ENCODE measurements at places on chromosomes 2 and 18.

GRCh38 chr2:128228894-128229293 is 89.8 kb downstream of the HS6ST1 start:
- DNase-seq, result no peak

GRCh38 chr18:46335534-46336101 is 231.4 kb downstream of the HAUS1 start:
- no peak for DNase-seq

DNA sequence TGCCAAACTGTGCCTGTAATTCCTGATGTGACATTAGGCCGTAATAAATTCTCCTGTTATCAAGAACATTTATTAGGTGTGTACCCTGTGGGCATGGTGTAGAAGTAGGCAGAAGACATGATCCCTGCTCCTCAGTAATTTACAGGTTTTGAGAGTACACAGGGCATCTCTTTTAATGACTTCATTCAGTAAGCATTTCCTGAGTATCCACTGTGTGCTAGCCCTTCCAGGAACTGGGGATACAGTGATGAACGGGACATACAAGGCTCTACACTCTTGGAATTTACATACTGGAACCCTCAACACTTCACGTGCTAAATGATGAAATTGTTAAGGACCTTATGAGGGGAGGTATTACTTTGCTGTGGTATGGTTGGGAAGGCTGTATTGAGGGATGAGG is 30.2 kb downstream of the DIS3L2 start:
- DNase-seq, result no peak

DNA sequence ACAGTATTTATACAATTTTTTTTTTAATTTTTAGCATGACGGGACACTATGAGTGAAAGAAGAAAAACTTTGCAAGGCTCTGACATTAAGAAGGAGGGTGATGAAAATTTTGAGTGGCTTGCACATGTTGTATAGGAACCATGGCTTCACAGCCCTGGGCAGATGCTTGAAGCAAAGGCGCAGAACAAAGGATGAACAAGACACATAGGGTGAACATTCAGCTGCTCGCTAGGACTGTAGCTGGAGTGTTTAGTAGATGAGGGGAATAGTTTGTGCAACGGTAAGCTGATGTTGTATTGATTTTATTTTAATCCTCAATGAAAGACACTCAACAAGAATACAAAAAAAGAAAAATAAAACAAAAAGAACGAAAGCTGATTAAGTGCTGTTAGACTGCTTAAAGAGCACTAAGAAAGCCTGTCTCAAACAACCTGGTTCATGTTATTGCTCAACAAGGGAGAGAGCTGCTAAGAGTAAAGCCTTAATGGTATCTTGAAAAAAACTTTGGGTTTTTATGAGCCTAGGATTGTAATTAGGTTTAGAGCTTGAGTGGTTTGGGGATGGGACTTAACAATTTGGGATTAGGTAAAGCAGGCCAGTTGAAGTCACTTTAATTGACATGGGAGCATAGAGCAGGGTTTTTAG is 41.2 kb upstream of the GCFC2 start:
- no peak for DNase-seq

- no peak for DNase-seq
Observed at GRCh38 chr2:108458082-108458481, 9.1 kb downstream of the GCC2 start.

DNA sequence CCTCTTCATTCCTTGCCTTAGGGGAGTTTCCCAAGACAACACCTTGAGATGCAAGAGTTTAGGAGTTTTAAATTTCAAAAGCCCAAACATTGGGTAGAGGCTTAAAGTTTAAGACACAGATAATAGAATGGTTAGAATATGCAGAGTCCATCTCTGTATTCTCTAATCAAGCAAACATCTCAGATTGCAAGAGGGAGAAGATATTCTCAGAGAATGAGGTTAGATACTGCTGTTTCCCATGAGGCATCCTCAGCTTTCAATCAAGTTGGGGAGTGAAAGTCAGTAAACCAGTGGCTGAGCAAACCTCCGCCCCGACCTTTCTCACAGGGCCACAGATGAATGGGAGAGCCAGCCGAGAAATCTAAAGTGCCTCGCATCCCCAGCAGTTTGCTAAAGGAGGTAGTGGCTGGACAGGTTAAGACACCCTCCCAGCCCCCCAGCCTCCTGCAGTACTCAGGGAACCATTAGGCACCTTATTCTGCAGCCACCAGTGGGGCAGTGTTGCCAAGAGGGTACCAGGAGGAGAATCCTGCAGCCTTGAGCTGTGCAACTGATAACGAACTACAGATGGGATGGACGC is 30.0 kb downstream of the FBXO36 start:
- no peak for DNase-seq

DNA sequence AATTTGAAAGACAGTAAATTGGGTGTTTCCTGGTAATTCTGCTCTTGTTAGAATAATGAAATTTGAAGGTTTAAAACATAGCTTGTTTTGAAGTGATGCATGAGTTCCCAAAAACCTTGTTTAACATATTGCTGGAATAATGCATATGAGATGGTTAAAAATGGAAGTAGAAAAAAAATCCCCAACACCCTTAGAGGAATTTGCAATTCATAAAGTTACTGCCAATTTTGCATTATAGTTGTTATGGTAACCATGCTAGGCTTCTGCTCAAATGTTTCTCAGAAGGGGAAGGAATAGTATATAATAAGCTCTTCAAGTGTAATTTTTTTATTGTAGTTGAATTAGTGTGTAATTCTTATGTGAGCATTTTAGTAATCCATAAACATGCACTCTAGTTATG is 49.1 kb downstream of the FASTKD2 start:
- DNase-seq, result no peak

GRCh38 chr2:160352500-160352899 is 141.1 kb downstream of the RBMS1 start:
- DNase-seq, result no peak

- no peak for DNase-seq
Observed at GRCh38 chr2:20427931-20428526, 18.8 kb upstream of the RHOB start.

- DNase-seq, result no peak
Observed at GRCh38 chr2:119149611-119150010, 8.9 kb downstream of the C1QL2 start.

DNA sequence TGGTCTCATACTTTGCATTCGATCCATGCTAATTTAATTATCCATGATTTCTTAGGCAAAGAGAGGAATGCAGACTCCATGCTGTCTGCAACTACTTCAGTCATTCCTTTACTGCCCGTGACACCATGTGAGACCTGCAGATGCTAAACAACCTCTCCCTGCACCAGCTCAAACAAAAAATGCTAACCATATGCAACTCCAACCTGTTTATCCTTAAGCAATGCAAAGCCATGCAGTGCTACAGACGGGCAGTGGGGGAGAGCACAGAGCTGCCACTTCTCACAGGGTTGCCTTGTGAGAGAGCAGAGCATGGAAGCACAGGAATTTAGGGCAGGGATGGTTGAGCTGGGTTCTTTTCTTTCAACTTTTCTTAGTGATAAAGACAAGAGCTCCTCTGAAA is 74.9 kb upstream of the KLHL14 start:
- DNase-seq, result no peak

DNA sequence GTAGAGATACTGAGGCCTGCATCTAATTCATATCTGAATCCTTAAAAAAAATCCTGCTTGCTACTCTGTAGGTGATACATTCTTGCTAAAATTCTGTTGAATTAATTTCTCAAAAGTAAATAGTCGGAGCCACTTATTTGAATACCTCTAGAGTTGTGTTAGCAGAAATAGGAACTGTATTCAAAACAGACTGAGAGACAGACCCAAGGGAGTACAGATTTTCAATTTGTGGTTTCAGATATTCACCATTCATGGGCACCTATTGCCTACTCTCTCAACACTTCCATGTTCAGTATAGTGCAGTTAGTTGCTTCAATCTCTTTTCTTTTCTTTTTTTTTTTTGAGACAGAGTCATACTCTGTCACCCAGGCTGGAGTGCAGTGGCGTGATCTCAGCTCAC is 46.6 kb upstream of the CTLA4 start:
- DNase-seq, result no peak

DNA sequence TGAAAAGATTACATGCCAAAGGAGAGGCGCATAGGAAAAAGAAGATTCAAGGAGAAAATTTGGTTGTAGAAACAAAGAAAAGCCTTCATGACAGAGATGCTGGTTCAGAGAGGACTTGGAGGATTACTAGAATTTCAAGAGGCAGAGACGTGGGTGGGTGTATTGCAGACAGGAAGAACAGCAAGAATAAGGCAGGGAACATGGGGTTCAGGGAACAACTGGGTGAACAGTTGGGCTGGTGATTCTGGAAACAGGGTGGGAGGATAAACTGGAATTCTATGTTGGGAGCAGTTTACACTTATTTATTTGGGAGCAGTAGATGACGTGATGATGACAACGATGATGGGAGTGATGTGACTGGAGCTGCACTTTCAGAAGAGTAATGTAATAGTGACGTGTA is 18.4 kb upstream of the GMCL1 start:
- DNase-seq, result no peak

DNA sequence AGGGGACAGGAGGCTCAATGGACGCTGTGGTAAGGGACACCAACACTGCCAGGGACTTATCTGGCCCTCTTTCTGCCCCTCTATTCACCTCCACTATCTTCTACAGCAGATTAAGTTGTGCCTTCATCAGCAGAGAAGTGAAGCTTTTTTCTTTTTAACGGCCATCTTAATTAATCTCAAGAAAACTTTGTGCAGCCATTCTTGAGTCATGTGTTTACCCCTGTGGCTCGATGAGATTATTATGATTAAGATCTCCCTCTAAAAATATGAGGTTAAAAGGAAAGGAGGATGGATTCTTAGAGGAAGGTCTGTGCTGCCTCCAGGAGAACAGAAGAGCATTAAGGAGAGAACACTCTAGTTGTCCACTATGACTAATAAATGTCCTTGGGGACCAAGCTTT is 32.4 kb upstream of the DSC1 start:
- no peak for DNase-seq

- DNase-seq, result no peak
Observed at GRCh38 chr2:168830958-168831357, 28.5 kb downstream of the NOSTRIN start.

DNA sequence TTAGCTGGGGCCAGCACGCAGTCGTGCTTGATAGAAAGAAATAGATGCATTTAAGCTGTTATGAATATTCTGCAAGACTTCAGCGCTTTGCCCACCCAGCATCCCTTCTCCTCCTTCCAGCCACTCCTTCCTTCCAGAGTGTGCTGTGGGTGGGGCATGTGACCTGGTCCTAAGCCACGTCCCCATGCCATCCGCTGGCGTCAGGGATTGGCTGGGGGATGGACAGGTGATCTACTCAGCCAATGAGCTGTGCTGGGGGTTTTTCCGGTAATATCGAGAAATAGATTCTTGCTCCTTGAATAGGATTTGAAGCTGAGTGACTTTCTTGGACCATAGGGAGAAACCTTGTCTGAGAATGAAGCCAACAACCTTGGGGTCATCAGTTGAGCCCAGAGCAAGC is 4.8 kb upstream of the ZAP70 start:
- no peak for DNase-seq

GRCh38 chr2:189176516-189176915 is 3.0 kb downstream of the COL5A2 start:
- no peak for DNase-seq

DNA sequence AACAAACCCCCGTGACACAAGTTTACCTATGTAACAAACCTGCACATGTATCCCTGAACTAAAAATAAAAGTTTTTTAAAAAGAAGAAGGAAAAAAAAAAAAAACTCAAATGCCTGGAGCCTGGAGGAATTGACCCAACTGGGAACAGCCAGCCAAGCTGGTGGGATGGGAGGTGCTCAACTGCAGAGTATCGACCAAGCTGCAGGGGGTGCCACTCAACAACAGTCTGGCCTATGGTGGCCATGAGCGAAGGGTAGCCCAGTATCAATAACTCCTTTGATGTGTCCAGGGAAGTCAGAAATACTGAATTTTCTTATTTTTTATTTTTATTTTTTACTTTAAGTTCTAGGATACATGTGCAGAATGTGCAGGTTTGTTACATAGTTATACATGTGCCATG is 310.3 kb upstream of the DLGAP1 start:
- no peak for DNase-seq

DNA sequence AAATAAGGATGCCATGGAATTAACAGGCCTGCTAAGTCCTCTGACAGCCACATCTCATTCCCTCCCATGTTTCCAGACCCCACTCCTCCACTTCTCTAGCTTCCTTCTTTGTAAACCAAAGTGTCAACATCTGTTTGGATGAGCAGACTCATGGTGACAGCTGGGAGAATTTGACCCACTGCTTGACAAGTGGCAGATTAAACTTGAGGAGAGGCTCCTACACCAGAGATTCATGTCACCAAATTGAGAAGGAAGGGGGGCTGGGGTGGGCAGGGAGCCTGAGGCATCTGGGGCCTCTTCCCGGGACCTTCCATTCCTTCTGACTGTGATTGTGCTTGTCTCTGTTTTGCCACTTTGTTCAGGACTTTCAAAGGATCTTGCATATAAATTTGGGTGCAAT is 41.0 kb upstream of the IGFBP5 start:
- DNase-seq, result no peak

DNA sequence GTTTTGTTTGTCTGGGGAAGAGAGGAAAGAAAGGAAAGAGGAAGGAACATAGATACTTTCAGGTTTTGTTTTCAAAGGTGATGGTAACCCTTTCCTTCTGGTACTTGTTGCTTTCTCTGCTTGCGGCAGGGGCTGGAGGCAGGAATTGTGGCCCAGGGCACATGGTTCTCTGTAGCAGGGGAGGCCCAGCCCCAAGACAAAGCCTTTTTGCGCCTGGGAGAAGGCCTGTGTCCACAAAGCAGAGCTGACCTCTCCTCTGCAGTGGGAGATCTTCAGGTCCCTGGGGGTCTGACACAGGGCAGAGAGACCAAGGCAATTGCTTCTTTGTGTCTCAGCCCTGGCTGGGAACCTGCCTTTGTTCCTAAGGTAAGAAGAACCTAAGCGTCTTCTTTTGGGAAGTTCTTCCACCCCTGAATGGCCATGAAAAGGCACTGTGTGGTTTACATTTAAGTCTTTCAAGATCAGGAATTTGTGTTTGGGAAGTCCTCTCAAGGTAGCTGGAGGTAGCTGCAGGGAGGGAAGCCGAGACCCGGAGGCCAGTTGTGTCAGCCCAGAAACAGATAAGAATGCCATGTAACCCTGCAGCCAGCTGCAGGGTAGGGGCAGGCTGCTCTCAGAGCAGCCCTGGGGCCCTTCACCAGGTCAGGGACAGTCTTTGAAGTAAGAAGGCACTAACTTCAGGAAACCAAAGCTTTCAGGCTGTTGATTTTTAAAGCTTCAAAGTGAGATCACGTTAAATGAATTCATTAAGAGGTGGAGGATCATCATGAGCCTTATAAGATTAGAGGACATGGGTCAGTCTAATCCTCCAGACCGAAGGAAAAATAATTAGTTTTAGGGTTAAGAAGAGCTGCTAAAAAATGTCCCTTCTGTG is 119.3 kb downstream of the STPG4 start:
- DNase-seq, result no peak

GRCh38 chr2:86383844-86384243 is 46.4 kb upstream of the REEP1 start:
- no peak for DNase-seq

GRCh38 chr2:134368009-134368817 is 114.3 kb downstream of the MGAT5 start:
- DNase-seq, result no peak

All from head of caudate nucleus (tissue), 42 donors.